ENCODE measurements at places on chromosomes 3 and 15.

DNA sequence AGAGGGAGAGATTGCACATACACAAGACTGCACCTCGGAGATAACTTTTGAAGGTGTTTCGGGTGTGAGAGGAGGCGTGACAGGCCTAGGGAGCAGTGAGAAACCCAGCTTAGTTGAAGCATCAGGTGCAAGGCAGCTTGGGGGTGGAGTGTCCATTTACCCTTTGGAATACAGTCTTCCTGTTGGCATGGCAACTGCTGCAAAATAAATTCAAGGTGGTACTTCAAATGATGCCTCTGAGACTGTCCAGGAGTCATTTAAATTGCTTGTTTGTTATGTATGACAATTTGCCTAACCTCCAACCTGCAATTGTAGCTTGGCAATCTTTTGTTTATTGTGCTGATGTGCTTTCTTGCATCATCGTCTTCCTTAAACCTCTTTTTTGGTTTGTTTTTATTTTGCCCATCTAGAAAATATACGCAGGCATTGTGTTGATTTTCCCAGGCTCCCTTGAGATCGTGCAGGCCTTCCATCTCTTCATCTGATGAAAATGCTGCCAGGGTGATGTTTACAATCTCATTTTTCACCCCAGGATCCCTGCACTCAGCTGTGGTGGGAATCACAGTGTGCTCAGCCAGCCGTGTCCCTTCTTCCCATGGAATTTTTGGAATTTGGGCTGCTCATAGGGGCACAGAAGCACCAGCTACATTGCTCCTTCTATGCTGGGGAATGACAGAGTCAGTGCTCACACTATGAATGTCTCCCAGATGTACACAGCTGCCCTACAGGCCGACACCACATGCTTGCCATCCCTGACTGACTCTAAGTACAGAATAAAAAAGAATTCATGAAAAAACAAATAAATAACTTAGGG, 583.1 kb upstream of the CFAP20DC start:
- no peak overlapping the region for H3K4me3 ChIP-seq
- no peaks in the 10 kb centered on the region for H3K27me3 ChIP-seq
- H3K4me1 ChIP-seq: no peaks in the 10 kb centered on the region
- H3K27ac ChIP-seq: no peak overlapping the region
- no peak for DNase-seq

DNA sequence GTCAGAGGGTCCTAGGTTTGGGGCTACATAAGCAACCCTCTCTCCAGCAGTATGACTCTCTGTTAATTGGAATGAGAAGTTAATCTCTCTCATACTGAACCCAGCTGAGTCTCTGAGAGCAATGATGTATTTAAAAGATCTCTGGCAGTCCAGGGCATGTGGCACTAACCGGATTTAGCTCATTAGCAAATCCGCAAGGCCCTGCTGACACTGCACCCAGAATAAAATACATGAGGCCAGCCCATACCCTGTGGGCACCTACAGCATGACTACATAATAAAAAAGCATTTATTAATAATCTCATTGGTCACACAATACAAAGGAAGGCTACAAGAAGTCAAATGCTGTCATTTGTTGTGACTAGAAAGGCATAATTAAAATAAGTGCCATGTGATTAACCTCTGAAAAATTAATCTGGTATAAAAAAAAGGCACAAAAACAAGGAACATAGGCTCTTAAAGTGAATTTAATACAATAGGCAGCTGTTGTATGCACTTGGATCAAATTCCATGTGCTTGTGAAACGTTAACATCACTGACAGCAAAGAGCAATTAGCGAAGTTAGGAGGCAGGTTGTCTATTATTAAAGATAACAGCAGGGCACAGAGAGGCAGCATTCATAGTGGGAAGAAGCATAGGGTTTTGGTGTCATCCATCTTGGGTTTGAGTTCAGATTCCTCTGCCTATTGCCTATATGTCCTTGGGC, 381.2 kb downstream of the WDR72 start:
- H3K27ac ChIP-seq: no peak overlapping the region
- H3K27me3 ChIP-seq: no peaks in the 10 kb centered on the region
- DNase-seq: no peak
- no peak overlapping the region for H3K4me3 ChIP-seq
- no peaks in the 10 kb centered on the region for H3K4me1 ChIP-seq

- H3K4me3 ChIP-seq: no peak overlapping the region
- no peak for DNase-seq
- H3K4me1 ChIP-seq: peaks cover 4% of the 10 kb centered on the region
- peaks cover 24% of the 10 kb centered on the region for H3K36me3 ChIP-seq
These were observed 548 bp upstream of the PSMD6 start for GRCh38 chr3:64023861-64024223.

- DNase-seq: no peak
- H3K4me3 ChIP-seq: no peak overlapping the region
- no peaks in the 10 kb centered on the region for H3K27me3 ChIP-seq
- H3K27ac ChIP-seq: no peak overlapping the region
- peaks cover 10% of the 10 kb centered on the region for H3K4me1 ChIP-seq
These were observed 211.4 kb downstream of the IL5RA start for GRCh38 chr3:2898591-2899353.

DNA sequence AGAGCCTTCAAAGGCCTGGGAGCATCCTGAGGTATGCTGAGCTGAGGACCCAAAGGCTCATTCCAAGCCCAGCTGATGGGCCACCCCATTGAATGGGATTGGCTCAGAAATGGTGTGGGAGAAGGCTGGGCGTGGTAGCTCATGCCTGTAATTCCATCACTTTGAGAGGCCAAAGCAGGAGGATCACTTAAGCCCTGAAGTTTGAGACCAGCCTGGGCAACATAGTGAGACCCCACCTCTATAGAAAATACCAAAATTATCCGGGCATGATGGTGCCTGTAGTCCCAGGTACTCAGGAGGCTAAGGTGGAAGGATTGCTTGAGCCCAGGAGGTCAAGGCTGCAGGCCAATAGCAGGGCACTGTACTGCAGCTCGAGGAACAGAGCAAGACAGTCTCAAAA, 43.8 kb upstream of the ADAMTSL3 start:
- DNase-seq: no peak
- no peaks in the 10 kb centered on the region for H3K27me3 ChIP-seq
- H3K4me1 ChIP-seq: no peaks in the 10 kb centered on the region
- H3K27ac ChIP-seq: no peak overlapping the region
- no peaks in the 10 kb centered on the region for H3K36me3 ChIP-seq
